Fibroblast of villous mesenchyme (primary cell): ENCODE measurements at places on chromosomes 11 and 22.

DNA sequence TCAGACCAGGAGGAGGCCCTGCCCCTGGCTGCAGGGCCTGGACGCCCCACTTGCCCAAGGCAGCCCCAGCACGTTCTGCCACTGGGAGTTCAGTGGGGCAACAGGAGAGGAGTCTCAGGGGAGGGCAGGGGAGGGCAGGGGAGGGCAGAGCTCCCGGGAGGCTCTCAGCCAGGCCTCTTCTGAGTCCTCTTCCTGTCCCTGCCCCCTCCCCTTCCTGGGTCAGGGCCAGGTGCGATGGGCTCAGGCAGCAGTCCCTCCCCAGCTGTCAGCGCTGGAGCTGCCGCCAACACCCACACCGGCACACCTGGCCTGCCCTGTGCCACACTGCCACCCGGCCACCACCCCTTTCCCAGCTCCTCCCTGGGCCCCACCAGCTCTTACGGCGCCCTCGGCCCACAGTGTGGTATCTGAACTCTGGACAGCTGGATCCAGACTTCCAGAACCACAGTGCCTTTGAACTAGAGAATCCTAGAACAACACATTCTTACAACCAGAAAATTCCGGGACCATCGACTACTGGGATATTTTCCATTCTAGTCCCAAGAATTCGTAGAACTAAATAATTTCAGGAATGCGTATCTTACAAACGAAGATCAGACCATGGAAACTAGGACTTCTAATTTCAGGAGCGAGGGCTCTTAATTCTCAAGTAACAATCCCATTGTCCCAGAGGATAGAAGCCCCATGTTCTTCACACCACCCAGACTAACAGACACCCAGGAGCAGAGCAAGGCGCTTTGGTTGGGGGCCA lies 21.8 kb downstream of the RPL3 start:
- DNase-seq = no peak

GRCh38 chr11:1226986-1227550 lies 4.2 kb downstream of the MUC5B start:
- no peak for DNase-seq

GRCh38 chr11:114080219-114080618 lies 20.7 kb downstream of the ZBTB16 start:
- DNase-seq = peak; percentile 83

GRCh38 chr11:132941761-132942160 lies 590.5 kb downstream of the OPCML start:
- no peak for DNase-seq

- DNase-seq = no peak
These were observed 245.0 kb upstream of the POU2AF2 start for GRCh38 chr11:111000400-111001080.

DNA sequence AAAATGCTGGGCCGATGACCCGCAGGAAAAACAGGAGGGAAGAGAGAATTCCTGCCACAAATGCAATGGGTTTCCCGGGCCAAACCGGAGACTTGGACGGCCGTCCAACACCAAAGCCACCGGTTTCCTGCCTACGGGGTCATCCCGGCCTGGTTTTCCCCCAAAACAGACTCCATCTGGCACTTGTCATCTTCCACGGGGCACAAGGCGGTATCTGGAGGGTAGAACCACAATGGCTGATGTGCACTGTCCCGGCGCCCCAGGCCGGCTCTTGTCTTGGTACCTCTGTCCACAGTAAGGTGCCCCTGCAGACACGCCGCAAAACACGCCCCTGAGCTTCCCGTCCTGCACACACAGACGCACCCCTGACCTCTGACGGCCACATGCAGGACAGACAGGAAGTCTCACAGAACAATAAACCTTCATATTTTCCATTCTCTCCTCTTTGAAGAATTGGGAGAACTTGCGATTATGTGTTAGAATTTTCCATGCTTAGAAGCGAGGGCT lies 20.1 kb downstream of the CELSR1 start:
- no peak for DNase-seq

GRCh38 chr11:58784995-58785394 lies 53.3 kb upstream of the GLYAT start:
- no peak for DNase-seq

- DNase-seq = peak; percentile 88
These were observed 38.6 kb downstream of the ETS1 start for GRCh38 chr11:128548649-128549255.

- no peak for DNase-seq
These were observed 22.0 kb upstream of the IGSF9B start for GRCh38 chr11:133978794-133979193.

DNA sequence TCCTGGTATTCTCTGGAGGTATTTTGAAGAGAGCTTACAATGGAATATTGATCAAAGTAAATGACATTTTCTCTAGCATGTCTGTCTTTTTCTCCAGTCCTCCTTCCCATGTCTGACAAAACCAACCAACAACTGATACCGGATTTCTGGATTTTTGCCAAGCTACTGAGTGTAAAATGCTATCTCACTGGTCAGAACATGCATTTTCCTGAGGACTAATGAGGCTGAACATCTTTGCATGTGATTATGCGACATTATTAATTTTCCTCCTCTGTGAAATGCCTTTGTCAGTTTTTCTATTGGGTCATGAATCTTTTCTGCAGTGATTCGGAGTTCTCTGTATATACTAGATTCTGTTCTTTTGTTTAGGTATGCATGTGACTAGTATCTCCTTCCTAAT lies 51.4 kb downstream of the CDON start:
- no peak for DNase-seq

DNA sequence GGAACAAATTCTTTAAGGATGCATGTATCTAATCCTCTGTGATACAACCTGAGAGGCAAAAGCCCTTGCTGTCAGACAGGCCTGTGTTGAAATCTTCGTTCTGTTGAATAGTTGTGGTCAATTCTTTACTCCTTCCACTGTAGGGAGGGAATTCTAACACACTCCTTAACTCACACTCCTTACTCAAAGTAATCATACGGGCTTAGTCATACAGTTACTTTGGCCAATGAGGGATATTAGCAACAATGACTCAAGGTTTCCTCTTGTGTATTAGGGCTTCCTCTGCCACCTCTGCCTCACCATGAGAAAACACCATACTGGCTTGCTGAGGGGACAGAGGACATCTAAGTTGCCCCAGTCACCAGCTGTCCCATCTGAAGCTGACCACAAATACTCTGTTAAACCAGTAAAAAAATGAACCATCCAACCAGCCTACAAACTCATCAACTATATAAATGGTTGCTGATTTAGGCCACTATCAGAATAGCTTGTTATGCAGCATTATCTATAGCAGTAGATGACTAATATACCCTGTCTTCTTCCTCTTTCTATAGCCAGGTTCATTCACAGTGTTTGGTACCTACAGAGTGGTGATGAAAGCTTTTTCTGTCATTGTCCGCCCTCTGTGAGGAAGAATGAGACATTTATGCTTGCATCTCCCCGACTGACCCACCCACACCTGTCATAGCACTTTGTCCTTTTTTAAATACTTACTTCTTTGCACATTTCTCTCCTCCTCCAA lies 322.8 kb upstream of the SYN3 start:
- peak; percentile 74 for DNase-seq

DNA sequence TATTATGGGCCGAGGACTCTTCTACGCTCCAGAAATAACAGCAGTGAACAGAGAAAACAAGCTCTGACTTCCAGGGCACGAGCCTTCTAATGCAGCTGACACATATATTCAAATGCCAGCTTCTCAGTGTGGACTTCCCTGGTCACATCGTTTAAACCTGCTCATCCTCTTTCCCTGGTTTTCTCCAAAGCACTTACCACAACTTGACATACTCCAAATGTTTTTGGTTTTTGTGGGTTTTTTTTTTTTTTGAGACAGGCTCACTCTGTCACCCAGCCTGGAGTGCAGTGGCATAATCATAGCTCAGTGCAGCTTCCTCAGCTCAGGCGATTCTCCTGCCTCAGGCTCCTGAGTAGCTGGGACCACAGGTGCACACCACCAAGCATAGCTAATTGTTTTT lies 105.5 kb downstream of the MICAL3 start:
- DNase-seq = peak; percentile 59

GRCh38 chr22:50522208-50522805 lies 3.1 kb downstream of the SCO2 start:
- DNase-seq = no peak

DNA sequence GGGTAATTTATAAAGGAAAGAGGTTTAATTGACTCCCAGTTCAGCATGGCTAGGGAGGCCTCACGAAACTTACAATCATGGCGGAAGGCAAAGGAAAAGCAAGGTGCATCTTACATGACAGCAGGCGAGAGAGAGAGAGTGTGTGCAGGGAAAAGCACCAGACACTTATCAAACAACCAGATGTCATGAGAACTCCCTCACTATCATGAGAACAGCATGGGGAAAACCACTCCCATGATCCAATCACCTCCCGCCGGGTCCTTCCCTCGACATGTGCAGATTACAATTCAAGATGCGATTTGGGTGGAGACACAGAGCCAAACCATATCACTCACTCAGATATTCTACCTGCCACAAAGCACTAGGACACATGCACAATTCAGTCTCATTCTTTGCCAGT lies 48.1 kb upstream of the HMGXB4 start:
- DNase-seq = no peak

DNA sequence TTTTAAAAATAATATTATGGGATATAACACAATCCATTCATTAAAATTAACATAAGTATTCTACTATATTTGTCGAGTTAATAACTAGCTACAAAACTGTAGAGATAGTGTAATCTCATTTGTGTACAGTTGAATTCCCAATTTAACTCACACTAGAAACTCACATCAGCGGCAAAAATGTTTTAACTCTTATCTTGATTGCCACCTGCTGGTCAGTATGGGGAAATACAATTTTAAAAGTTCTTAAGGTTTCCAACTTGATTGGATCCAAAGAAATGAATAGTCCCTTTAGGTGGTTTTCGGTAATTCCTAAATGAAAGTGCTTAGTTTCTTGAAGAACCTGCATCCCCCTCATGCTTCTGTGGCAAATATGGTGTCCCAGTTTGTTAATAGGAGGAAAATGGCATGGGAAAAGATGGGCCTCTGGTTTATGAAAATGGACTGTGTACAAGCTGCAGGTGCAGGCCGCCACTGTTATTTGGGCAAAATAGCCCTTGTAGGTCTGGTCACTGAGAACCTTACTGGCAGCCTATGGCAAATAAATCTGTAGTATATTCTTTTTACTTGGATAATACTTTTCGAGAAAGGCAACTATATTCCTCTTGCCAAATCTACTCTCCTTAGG lies 33.7 kb upstream of the SLC17A6 start:
- peak; percentile 20 for DNase-seq

- DNase-seq = no peak
These were observed 47.3 kb downstream of the QSER1 start for GRCh38 chr11:32939866-32940265.

DNA sequence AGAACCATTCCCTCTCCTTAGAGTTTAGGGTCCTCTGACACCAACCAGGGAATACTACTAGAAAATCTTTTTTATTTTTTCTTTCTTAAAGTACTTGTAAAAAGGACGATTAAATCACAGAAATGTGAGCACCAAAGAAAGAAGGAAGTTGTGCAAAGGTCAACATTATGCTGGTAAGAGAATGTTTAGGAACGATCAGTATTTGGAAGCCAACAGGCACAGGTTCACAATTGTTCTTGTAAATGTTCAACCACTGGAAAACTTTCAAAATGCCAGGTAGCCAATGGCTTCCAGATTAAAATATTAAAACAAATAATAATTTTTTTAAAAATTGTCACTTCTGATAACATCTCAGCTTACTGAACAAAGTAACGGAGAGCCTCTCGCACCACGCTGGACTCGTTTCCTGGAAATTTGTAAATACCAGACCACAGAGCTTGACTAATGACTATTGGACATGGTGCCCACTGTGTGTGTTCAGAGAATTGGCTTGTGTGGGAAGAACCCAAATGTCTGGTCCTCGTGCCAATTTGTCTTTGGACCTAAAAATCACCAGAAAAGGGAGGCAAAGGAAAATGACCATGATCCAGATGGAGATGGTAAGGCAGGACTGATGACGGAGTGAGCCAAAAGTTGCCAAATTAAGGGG lies 20.8 kb downstream of the COMMD9 start:
- no peak for DNase-seq

- DNase-seq = peak; percentile 98
These were observed 31.9 kb downstream of the ATG13 start for GRCh38 chr11:46649180-46649738.

- DNase-seq = no peak
These were observed 19.5 kb downstream of the PVALB start for GRCh38 chr22:36797374-36797773.

- DNase-seq = no peak
These were observed 121.7 kb downstream of the MIAT start for GRCh38 chr22:26779108-26779507.

DNA sequence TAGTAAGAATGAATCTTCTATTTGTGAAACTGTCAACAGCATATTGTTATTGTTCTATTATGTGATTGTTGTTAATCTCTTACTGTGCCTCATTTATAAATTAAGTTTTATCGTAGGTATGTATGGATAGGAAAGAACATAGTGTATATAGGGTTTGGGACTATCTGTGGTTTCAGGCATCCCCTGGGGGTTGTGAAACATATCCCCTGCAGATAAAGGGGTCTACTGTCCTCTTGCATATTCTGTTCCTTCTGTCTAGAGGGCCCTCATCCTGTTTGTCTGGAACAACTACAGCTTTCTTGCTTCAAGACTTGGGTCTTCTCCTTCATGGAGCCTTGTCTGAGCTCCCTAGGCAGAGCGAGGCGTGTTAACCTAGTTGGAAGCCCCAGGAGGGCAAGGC lies 159.6 kb downstream of the KIRREL3 start:
- no peak for DNase-seq

DNA sequence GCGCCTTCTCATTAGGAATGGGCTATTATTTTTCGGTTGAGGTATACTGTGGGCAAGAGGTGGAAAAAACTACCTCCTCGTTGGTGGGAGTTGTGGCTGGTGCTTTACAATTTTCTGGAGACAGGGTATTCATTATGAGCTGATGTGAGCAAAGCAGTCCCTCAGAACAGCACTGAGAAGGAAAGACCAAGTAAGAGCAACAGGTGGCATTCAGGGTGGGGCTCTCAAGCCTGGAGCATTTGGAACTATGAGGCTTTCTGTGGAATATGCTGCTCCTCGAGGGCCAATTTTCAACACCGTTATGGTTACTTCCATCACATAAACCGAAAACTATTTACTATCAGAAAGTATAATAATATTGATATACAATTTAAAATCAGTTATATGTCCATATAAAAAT lies 3.7 kb downstream of the SNX19 start:
- no peak for DNase-seq

DNA sequence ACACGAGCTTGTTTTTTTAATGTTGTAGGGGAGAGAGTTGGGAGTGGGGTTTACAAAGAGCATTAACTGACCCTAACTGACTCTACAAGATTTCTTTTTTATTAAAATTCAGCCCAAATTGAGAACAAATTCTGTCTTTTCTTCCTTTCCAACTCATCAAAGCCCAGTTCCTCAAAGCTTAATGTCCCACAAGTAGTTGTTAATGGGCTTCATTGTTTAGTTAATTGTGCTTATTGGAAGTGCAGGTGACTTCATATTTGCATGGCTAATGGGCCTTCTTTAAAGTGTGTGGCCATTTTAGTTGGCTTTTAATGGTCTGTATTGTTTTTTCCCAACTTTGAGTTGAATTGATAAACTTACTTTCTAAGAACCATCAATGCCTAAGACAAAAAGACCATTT lies 39.8 kb downstream of the MPPED2 start:
- DNase-seq = no peak

DNA sequence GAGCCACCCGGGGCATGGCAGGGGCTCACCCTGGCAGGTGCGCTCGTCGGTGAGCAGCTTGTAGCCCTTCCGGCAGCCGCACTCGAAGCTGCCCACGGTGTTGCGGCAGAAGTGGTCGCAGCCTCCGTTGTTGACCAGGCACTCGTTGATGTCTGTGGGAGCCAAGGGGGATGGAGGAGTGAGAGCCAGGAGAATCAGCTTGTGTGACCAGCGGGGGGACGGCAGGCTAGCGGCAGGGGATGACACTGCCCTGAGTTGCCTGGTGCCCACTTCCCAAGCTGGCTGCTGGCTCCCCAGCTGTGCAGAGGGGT lies 44.7 kb upstream of the TTLL12 start:
- no peak for DNase-seq
